Left cardiac atrium (tissue), 4 donors: ENCODE measurements at places on chromosomes 6 and 20. TPM values are rescaled to one million over a fixed set of nuclear protein-coding genes. Genes with fewer than 3 reads are reported as not detected.

Gene COL9A3
- total RNA-seq: 4.7 TPM

Gene TREM2
- total RNA-seq: 3.1 TPM

DNA sequence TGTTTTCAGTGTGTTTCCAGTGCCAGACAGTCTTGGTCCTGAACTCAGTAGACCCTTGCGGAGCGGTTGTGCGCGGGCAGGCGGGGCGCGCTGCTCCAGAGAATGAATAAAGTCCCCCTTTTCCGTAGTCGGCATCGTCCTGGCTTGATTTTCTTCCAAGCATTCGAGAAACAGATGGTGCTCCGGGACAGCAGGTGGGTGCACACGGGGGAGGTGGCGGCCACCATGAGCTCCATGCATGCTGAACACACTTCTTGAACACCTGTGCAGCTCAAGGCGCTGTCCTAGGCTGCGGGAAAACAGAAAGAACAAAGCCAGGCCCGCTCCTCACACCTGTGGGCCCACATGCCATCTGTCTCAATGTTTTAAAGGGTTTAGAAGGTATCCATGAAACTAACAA lies 125.2 kb downstream of the TAF4 start:
- no peak for DNase-seq

Gene SRMS
- not detected for total RNA-seq

GRCh38 chr20:36313476-36313875 lies 7.3 kb downstream of the DLGAP4 start:
- no peak for DNase-seq

DNA sequence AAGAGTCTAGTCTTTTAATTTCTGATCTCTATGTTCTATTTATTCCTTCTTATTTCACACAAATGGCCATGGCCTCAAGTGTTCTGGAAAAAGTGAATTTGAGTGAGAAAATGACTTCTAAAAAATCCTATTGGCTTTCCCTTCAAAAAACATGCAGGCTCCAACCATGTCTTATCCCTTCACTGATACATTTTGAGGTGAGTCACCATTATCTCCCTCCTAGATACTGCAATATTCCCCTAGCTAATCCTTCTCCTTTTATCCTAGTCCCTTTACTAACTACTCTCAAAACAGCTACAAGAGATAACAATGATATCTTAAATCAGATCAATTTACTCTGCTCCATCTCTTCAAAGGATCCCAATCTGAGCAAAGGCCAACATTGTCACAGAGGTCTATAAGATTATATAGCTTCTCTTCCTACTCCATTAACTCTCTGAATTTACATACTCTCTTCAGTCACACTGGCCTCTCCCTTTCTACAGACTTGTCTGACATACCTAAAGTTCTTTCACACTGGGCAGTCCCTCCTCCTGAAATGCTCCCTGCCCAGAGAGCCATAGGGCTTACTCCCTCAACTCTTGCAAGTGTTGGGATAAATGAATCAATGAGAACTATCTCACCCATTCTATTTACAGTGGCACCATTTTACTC lies 129.2 kb downstream of the TENT5A start:
- DNase-seq: no peak

Gene FRS3
- 5.2 TPM for total RNA-seq

DNA sequence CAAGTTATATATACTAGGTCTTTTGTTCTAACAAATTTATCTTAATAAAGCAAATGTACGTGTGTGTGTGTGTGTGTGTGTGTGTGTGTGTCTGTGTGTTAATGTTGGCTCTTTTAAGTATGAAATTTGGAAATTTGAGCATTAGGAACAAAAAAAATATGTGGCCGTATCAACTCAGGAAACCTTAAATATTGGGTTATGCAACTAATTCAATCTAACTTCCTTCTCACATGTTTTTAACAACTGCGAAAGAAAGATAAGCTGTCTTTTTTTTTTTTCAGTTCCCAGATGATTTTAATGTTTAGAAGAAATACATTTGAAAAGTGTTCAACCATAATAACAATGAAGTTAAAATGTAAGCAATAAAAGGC lies 616.4 kb upstream of the ARID1B start:
- DNase-seq: no peak

Gene TAF8
- total RNA-seq: 25.3 TPM

Gene OR2H2
- total RNA-seq: not detected

GRCh38 chr20:59253325-59253724 lies 47.1 kb upstream of the EDN3 start:
- no peak for DNase-seq

Gene GSTA3
- not detected for total RNA-seq

DNA sequence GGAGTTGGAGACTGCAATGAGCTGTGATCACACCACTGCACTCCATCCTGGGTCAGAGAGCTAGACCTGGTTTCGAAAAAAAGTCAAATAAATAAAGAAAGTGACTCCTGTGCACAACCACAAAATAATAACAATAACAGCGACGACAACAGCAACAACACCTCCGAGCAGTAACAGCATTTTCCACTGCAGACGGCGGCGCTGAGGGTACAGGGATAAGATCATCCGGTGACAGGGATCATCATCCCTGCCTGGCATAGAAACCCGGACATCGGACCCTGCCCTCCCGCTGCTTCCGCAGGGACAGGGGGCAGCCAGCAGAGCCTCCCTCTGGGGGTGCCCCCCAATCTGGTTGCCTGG lies 11.5 kb downstream of the SRXN1 start:
- DNase-seq: no peak

GRCh38 chr6:160293844-160294243 lies 35.2 kb upstream of the SLC22A2 start:
- DNase-seq: no peak

- no peak for DNase-seq
Observed at GRCh38 chr20:2617099-2617714, 35.2 kb upstream of the NOP56 start.

GRCh38 chr20:48298851-48299484 lies 513.7 kb upstream of the SULF2 start:
- DNase-seq: no peak
